ENCODE measurements at places on chromosomes 6 and 20.

- no peak for DNase-seq
These were observed 395.4 kb downstream of the ARHGAP18 start for GRCh38 chr6:129314575-129314974.

GRCh38 chr20:51560550-51561307 lies 18.2 kb upstream of the NFATC2 start:
- DNase-seq, result no peak

- no peak for DNase-seq
These were observed 142.9 kb downstream of the ADGRB3 start for GRCh38 chr6:68777956-68778355.

GRCh38 chr6:4162370-4162769 lies 27.0 kb upstream of the ECI2 start:
- no peak for DNase-seq

- no peak for DNase-seq
These were observed 166.4 kb downstream of the EYA4 start for GRCh38 chr6:133407320-133408100.

GRCh38 chr6:7201732-7202541 lies 94.2 kb downstream of the RREB1 start:
- peak; percentile 96 for DNase-seq

GRCh38 chr6:34246563-34247391 lies 2.0 kb downstream of the SMIM29 start:
- peak; percentile 35 for DNase-seq

DNA sequence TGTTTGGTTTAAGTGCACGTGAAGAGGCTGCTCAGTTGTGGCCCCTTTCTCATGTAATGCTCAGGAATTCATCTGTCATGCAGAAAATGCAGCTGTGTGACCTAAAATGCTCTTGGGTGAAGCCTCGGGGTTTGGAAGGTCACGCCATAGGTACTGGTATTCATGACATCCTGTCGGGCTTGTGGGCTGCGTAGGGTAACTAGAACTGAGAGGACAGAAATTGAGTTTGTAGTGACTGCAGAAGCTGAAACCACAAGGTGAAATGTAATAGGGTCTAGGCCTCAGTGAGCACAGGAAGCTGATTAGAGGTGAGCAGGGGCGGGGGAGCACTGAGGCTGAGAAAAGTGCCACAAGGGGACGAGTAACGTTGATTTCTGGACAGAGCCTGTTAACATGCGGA lies 128.8 kb downstream of the SOBP start:
- DNase-seq, result no peak

DNA sequence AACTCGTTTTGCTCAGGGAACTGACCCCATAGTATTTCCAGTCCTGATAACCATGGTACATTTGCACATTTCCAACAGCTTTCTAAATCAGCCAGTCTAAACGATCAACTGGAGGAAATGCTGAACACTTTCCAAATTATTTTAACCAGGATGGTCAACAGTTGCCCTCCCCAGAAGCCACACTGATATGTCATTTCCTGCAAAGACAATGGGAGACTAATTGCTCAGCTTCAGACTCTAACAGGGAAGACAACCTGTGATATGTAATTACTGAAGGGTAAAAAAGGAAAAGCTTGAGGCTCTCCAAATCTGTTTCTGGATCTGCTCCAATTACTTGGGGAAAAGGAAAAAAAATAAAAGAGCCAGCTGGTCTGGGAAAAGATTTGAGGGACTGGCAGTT lies 88.8 kb downstream of the FYN start:
- DNase-seq, result no peak

GRCh38 chr6:42260972-42261371 lies 43.3 kb upstream of the MRPS10 start:
- no peak for DNase-seq

DNA sequence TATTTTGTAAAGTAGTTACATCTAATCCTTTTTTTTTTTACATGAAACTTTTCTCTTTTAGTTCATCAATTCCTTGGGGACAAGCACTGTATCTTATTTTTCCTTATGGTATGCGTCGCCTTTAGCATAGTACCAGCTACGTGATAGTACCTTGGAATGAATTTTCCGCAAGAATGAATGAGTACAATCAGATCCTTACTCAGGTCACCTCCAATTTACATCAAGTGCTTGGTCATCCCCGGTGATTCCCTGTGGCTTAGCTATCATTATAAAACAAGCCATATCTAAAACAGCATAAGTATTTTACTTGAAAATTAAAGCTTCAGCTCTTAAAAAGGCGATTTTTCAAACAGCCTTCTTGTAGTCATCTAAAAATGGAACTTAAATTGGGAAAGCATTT lies 680.4 kb upstream of the MAP3K7 start:
- no peak for DNase-seq

- no peak for DNase-seq
These were observed 292.8 kb downstream of the CLIC5 start for GRCh38 chr6:45722876-45723275.
